ENCODE measurements at places on chromosomes 12 and 14.
A peak's percentile ranks its signal among the peaks of the same experiment; 100 is the strongest.

- peak; percentile 93 for DNase-seq
These were observed 876 bp upstream of the PPM1A start for GRCh38 chr14:60247994-60248696.

DNA sequence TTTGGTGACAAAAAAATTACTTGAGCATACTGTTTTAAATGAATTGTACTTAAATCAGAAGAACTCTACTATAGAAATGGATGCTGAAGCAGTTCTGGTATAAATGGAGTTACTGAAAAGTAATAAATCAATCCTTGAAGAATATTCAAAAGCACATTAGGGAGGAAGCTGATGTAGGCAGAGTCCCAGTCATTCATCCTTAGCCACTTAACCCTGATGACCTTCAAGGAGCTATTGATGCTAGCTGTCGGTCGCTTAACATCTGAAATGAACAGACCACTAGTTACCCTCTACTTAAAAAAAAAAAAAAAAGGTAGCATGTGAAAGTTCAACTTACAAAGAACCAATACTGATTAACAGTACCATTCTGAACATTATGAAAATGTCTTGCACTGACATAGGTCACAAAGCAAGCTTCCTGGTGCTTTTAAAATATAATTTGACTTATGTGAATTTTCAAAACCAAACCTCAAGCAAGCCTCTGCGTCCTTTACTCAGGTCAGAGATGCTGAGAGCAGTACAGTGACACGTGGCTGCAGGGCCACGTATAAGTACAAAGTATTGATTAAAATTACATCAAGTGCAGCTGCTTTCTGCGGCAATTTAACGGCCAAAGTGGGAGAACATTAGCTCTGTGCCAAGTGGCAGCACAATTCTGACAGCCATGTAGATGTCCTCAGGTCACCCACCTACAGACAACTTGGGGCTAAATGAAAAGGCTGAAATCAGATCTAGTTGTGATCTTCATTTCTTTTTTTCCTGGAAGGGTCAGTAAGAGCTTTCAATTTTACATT, 18.1 kb downstream of the PPM1H start:
- no peak for DNase-seq

GRCh38 chr14:52936437-52936836, 14.4 kb downstream of the FERMT2 start:
- DNase-seq = no peak

DNA sequence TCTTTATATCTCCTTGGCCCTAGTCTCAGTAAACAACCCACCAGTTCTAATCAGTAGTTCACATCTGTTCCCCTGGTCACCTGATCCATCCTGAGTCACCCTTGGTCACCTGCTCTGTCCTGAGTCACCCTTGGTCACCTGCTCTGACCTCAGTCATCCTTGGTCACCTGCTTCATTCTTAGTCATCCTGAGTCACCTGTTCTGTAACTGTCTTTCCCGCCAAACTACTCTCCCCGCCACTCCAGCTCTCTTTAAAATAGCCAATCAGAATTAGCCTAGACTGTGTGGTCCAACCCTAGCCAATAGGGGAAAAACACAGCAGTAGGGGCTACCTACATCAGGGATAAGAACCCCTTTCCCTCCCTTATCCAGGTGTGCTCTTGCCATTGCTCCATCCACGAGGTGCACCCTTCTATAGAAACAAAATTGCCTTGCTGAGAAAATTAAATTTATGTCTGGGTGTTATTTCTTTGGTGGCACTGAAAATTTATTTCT, 245.4 kb upstream of the DIO3 start:
- peak; percentile 67 for DNase-seq

DNA sequence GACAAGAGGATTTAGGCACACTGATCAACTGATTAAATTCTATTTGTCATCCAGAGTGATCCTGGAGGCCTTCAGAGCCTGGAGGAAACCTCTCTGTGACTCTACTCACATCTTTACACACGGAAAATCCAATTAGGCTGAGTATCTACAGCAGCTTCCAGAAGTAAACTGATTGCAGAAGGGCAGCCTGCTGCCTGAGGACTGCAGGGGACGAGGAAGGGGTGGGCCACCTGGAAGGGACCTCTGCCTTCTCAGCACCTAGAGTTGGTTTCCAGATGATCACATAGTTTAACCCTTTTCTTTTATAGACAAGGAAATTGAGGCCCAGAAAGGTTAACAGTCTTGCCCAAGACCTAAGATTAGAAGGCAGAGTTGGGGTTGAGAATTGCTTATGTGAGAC, 206.1 kb downstream of the DAD1 start:
- DNase-seq = no peak

DNA sequence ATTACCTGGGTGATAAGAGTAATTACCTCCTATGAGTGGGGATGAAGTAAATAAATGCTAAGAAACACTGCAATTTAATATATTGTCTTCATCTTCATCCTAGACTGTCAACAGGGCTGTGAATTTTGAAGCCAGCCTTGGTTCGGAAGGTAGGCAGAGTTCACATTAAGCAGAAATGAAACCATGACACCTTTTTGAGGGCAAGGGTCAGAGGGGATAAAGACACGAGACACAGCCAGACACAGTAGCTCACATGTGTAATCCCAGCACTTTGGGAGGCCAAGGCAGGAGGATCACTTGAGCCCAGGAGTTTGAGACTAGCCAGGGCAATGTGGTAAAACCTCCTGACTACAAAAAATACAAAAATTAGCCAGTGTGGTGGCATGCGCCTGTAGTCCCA, 224.7 kb downstream of the MON2 start:
- DNase-seq = no peak

GRCh38 chr12:131436922-131437705, 273.8 kb upstream of the SFSWAP start:
- DNase-seq = no peak

GRCh38 chr14:63045612-63046320, 508 bp upstream of the KCNH5 start:
- no peak for DNase-seq

- DNase-seq = no peak
These were observed 114.4 kb upstream of the TMEM233 start for GRCh38 chr12:119479121-119479561.

- DNase-seq = no peak
These were observed 96.7 kb downstream of the RFLNA start for GRCh38 chr12:124391340-124392261.

DNA sequence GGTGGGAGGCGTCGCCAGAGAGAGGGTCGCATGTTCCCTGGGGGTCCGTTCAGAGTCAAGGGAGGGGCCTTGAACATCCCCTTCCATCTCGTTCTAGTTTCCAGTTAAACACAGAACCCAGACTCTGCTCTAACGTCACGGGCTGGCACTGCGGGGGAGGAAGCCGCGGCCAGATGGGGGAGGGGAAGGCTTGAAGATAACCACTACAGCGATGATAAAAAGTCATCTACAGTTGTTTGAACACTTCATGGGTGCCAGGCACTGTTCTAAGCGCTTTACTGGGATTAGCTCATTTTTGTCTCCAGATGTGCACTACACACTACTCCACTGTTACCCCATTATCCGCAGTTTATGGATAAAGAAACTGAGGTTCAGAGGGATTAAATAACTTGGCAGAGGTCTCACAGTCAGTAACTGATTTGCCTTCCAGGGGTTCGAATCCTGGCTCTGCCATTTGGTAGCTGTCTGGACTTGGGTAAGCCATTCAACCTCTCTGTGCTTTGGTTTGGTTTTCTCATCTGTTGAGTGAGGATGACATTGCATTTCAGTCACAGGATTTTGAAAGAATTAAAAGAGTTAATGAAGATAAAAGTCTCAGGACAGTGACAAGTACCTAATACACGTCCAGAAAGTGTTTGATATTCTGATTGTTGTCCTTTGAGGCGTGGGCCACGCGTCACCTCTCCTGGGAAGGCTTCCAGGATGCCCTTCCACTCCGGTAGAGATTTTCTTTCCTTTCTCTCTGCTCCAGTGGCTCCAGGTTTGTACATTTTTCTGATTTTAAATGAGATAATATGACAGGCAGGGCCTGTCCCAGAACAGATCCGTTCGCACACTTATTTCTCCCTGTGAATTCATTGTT, 798 bp upstream of the RASAL1 start:
- peak; percentile 73 for DNase-seq

GRCh38 chr14:69087061-69087461, 65.9 kb downstream of the DCAF5 start:
- no peak for DNase-seq

GRCh38 chr12:450438-450837, 9.3 kb upstream of the B4GALNT3 start:
- DNase-seq = no peak
